Renal cortical epithelial cell (primary cell): ENCODE measurements at places on chromosomes 16 and 17. TPM values are rescaled to one million over a fixed set of nuclear protein-coding genes. Genes with fewer than 3 reads are reported as not detected.

The TBC1D3H gene
- total RNA-seq = not detected in 2 replicates

DNA sequence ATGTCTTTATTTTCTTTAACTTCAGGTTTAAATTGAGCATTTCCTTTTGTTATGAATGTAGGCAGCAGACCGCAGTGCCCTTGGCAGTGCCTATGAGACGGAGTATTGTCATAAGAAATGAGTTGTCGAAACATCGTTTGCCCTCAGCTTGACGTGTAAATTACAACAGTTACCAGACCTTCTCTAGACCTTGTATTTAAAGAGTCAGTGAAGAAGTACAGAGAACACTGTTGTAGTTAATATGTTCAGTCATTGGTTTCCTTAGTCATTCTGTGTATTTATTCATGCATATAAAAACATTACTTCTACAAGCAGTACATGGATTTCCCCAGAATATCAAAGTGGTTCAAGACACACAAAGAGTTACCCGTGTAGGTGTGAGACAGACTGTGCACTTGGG is 19.0 kb downstream of the IRF8 start:
- DNase-seq = peak; percentile 92

The DBNDD1 gene
- total RNA-seq = 14.4 and 24.2 TPM in 2 replicates

The NOS2 gene
- total RNA-seq = not detected in 2 replicates

GRCh38 chr16:9971907-9972306 is 210.3 kb downstream of the GRIN2A start:
- DNase-seq = no peak
